Liver (tissue), 10 donors: ENCODE measurements at places on chromosomes 5 and 9. TPM values are rescaled to one million over a fixed set of nuclear protein-coding genes. Genes with fewer than 3 reads are reported as not detected.

PAX5 gene
- polyA plus RNA-seq: 0.14 TPM

LCN12 gene
- polyA plus RNA-seq: 7.3 TPM

OR13C3 gene
- polyA plus RNA-seq: not detected

SNX2 gene
- polyA plus RNA-seq: 25.5 TPM

SMC2 gene
- polyA plus RNA-seq: 4.7 TPM

LHX2 gene
- polyA plus RNA-seq: 2.0 TPM

CCDC192 gene
- not detected for polyA plus RNA-seq

ARL14EPL gene
- not detected for polyA plus RNA-seq

STXBP1 gene
- 2.3 TPM for polyA plus RNA-seq

ADAMTS6 gene
- 0.06 TPM for polyA plus RNA-seq

LPAR1 gene
- 1.2 TPM for polyA plus RNA-seq

ORM2 gene
- polyA plus RNA-seq: 7,373 TPM

- no peak for DNase-seq
Observed at GRCh38 chr9:123941524-123942070, 11.7 kb upstream of the DENND1A start.

DNA sequence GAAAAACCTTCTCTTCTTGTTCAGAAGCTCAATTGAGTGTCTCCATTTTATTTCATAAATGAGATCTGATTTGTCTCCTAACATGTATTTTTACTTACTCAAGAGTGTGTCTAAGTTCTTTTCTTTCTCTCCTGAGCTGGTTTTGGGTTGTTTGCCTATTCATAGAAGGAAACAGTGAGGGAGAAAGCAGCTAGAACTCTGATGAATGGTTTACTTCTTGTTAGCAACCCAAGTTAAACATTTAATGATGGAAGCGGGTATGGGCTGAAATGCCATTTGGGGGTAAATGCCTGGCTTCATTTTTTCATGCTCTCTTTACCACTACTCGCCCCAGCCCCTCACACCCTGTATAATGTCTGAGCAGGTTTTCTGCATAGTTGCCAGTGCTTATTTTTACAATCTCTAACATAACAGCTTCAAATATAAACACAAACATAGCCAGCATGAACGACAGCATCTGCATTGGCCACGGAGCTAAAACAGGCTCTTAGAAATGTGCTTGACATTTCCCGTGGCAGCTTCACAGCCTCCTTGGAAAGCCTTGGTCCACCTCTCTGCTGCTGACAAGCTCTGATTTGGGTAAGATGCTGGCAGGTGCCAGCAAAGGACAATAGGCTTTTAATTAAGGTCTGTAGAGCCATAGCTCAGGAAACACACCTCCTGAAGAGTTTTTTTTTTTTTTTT lies 321.1 kb downstream of the ARHGEF28 start:
- no peak for DNase-seq

DNA sequence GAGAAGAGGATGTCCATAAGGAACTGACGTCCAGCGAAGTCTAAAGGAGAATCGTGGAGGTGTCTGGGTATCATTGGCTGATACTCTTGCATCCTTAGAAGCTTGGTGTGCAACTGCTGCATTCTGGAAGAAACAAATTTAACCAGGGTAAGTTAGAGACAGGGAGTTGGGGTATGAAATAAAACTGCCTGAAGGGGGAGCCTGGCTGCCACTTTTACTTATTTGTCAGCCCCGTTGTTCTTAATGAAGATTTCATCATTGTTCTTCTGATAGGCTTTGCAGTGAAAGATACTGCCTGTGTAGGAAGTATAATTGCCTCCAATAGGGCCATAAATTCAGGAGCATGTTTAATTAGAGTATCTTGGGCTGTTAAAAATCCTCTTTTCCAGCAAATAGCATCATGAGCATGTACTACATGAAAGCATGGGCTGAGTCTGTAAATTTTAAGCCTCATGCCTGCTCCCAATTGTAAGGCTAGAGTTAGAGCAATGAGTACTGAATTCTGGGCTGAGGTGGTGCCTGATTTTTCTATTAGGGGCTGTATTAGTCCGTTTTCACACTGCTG lies 1264.5 kb upstream of the ACO1 start:
- no peak for DNase-seq

GRCh38 chr9:7328453-7328852 lies 471.1 kb downstream of the DMAC1 start:
- DNase-seq: no peak

- no peak for DNase-seq
Observed at GRCh38 chr9:124389146-124389939, 25.9 kb downstream of the PSMB7 start.

DNA sequence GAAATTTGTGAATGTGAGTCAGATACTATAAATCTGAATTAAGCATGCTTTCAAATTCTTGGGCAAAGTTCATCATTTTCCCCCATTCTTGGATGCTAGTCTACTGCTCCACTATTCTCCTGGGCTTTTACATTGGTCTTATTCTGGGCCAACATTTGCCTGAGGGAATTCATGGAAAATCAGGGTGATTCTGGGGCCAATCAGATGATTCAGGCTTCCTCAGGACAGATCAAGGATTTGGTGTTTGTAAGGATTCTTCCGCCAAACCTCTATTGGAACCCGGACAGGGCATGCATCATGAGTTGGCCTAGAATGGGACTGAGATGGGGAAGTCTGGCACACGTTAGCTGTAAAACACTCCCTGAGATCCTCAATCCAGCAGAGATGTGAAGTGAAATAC lies 113.8 kb downstream of the MEF2C start:
- no peak for DNase-seq

GRCh38 chr5:74408150-74409043 lies 232.1 kb downstream of the ENC1 start:
- no peak for DNase-seq

GRCh38 chr5:52735139-52735538 lies 52.6 kb upstream of the ITGA1 start:
- DNase-seq: no peak

- peak; percentile 49 for DNase-seq
Observed at GRCh38 chr5:170861917-170862766, at the start of gene RANBP17. TSS of gene RANBP17 (plus strand) at chr5:170862018.

GRCh38 chr5:74116266-74116665 lies 490.3 kb downstream of the ARHGEF28 start:
- no peak for DNase-seq

- DNase-seq: no peak
Observed at GRCh38 chr5:20109326-20109725, 121.3 kb upstream of the CDH18 start.

DNA sequence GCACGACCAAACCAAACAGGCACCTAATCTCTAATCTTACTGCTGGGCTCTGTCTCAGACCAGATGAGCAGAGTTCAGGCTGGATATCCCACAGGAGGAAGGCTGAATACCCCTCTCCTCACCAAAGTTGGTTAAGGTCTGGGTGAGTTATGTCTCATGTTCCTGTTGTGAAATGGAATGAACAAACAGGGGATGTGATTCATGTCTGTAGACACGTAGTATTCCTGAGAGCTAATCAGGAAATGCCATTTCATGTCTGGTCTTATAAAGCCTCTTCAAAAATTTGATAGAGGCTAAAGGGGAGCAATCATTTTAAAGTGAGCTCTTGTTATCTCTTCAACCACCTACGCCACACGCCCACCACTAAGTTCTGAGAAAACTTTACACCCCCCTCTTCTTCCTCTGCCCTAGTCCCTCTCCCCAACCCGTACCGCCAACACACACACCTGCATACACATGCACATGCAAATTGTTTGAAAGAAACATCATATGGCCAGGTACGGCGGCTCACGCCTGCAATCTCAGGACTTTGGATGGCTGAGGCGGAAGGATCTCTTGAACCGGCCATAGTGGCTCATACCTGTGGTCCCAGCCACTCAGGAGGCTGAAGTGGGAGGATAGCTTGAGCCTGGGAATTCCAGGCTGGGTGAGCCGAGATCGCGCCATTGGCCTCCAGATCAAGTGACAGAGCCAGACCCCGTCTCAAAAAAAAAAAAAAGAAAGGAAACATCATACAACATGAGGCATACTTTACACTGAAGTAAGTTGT lies 69.8 kb upstream of the RAI14 start:
- no peak for DNase-seq

DNA sequence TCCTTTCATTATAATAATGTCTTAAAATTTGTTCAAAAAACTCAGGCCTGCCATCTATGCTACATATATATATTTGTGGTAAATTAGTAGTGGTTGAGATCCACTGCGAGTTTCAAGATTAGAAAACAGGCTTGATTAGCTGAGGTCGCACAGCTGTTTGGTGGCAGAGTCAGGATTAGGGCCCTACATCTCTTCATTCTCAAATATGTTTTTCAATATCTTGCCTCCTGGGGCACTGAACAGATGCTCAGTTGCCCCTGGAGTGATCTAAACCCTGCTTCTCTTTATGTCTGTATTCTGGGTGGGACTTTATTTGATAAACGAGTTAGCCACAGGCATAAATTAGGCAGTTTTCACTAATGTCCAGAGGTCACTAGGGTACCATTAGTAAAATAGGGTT lies 27.8 kb upstream of the CEP120 start:
- DNase-seq: no peak

GRCh38 chr9:71506821-71507220 lies 261.5 kb downstream of the CEMIP2 start:
- no peak for DNase-seq

DNA sequence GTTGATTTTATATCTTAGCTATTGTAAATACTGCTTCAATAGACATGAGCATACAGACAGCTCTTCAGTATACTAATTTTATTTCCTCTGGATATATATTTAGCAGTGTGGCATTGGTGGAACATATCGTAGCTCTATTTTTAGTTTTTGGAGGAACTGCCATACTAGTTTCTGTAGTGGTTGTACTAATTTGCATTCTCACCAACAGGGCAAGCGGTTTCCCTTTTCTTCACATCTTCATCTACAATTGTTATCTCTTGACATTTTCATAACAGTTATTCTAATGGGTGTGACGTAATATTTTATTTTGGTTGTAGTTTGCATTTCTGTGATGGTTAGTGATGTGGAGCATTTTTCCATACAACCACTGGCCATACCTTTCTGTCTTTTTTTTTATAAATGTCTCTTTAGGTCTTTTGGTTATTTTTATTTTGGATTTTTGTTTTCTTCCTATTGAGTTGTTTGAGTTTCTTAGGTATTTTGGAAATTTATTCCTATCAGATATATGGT lies 32.5 kb downstream of the TAF11L14 start:
- DNase-seq: no peak

- DNase-seq: no peak
Observed at GRCh38 chr5:51095486-51095885, 287.8 kb upstream of the ISL1 start.

GRCh38 chr5:10652606-10653005 lies 88.7 kb downstream of the ANKRD33B start:
- DNase-seq: no peak

DNA sequence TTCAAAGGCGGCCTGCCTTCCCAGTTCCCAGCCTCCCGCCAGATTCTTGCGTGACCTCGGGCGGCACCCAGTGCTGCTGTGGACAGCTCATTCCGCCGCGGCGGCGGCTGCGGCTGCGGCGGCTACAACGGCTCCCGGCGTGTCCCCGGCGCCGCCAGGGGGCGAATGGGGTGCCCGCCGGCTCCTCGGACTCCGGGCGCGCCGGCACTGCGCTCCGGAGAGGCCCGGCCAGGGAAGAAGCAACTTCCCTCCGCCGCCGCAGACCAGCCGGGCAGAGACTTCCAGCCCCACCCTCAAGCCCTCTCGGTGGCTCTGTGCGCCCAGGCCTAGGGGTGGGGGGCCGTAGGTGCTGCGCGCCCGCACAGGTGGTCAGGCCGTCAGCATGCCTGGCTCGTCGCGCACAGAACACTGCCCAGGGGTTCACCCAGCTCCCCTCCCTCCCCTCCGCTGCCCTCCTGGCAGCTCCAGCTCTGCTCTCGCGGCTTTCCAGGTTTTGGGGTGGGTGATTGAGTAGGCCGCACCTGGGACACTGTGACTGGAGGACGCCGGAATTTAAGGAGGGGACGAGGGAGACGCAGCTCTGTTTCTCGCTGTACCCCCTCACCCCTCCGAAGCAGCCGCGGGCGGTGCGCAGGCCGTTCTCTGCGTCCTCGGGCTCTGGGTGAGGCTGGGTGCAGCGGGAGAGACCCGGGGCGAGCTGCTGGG lies 20.2 kb downstream of the IGIP start:
- peak; percentile 61 for DNase-seq

DNA sequence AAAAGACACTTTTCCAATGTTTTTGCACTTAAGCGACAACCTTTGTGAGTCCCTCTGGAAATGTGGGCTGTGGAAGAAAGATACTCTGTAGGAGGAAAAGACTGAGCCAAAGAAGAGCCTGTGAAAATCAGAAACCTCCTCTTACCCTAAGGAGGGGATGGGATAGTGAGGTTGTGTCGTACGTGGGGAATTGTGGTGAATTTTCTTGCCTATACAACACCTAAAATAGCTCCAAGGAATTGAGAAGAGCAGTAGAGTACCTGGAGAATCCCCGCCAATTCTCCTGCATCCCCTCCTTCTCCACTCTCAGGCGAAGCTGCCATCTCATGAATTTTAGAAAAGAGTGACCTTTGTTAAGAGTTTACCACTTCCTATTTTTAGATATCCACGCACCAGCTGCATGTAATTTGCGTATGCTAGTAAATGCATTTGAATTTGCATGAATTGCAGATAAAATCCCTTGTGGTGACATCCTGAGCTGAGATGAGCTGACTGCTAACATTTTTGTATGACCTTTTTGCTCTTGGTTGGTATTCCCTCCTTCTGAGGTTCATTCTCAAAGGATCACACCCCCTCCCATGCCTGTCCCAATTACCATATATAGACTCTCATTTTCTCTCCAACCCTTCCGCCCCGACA lies 147.2 kb downstream of the PCSK5 start:
- DNase-seq: no peak

- no peak for DNase-seq
Observed at GRCh38 chr9:120308495-120308894, 271.5 kb downstream of the CDK5RAP2 start.

DNA sequence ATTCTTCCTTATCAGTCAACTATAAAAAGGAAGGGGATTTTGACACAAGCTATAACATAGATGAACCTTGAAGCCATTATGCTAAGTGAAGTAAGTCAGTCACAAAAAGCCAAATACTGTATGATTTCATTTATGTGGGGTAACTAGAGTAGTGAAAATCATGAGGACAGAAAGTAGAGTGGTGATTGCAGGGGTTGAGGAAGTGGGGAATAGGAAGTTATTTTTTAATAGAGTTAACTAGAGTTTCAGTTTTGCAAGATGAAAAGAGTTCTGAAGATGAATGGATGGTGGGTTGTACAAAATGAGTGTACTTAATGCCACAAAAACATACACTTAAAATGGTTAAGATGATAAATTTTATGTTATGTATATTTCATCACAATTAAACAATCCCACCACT lies 65.4 kb upstream of the FAM174A start:
- no peak for DNase-seq

DNA sequence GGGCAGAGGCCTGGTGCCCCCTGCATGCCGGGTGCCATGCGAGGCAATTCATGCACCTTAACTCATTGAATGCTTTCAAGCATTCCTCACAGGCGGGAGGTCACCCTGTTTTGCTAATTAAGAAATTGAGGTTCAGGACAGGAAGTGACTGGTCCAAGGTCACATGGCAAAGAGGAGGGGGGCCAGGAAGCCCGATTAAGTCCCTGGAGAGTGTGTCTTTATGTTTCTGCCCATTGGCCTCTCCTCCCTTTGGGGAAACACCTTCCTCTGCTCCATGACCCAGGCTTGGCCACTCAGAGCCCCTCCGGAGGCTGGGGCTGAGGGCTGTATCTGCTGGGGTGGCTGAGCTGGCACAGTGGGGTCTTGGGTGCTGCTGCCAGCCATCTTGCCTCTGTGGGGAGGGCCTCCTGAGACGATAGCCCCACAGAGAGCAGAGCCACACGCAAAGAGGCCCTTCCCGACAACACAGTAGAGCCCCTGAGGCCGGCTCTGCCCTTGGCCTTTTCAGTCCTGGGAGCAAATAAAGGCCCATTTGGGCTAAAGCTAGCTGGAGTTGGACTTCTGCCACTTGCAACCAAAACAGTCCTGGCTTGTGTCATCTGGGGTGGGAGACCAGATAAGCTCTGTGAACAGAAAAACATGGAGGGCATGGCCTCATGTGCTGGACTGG lies 90.8 kb upstream of the NEURL1B start:
- no peak for DNase-seq
